ENCODE measurements at places on chromosomes 3 and 15. TPM values are rescaled to one million over a fixed set of nuclear protein-coding genes. Genes with fewer than 3 reads are reported as not detected.
A peak's percentile ranks its signal among the peaks of the same experiment; 100 is the strongest.

The CEP97 gene
- 4.2 TPM for polyA plus RNA-seq

The NXPE3 gene
- 0.45 TPM for polyA plus RNA-seq

The CLDN18 gene
- 0.27 TPM for polyA plus RNA-seq

The DISP2 gene
- 12.2 TPM for polyA plus RNA-seq

- H3K4me1 ChIP-seq: peaks cover 6% of the 10 kb centered on the region
- no peaks in the 10 kb centered on the region for H3K27me3 ChIP-seq
- no peak overlapping the region for H3K4me3 ChIP-seq
- no peak for DNase-seq
- no peaks in the 10 kb centered on the region for H3K36me3 ChIP-seq
Observed at GRCh38 chr15:74228723-74229081, 7.4 kb upstream of the CCDC33 start.

DNA sequence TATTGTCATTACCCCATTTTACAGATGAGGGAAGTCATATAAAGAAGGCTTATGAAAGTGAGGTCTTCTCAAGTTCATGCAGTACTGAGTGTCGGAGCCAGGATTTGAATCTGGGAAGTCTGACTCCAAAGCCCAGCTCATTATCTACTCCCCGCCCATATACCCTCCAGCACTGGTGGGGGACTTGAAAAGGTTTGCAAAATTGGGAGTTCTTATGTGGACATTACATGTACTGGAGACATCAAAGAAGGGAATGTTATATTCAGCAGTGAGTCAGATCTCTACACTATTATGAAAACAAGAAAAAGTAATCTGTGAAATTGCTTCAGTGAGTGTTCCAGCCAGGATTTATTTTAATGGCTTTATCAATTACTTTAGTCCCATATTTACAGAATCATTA, 185.2 kb upstream of the CADPS start:
- H3K27ac ChIP-seq: no peak overlapping the region
- no peaks in the 10 kb centered on the region for H3K27me3 ChIP-seq
- no peaks in the 10 kb centered on the region for H3K4me1 ChIP-seq
- no peak overlapping the region for H3K4me3 ChIP-seq
- no peaks in the 10 kb centered on the region for H3K36me3 ChIP-seq
- no peak for DNase-seq

The SLC9C1 gene
- not detected for polyA plus RNA-seq

- H3K4me3 ChIP-seq: no peak overlapping the region
- no peaks in the 10 kb centered on the region for H3K36me3 ChIP-seq
- peaks cover 5% of the 10 kb centered on the region for H3K4me1 ChIP-seq
- no peak for DNase-seq
- no peaks in the 10 kb centered on the region for H3K27me3 ChIP-seq
Observed at GRCh38 chr3:69240651-69241568, 118.5 kb upstream of the LMOD3 start.

GRCh38 chr15:41513506-41514227, at the start of gene LTK:
TSS of gene LTK (minus strand) at chr15:41513827. CDS start at chr15:41513709, 118 bp downstream.
- H3K27ac ChIP-seq: peak within 1 kb of the TSS; percentile 48
- H3K4me1 ChIP-seq: no peaks in the 10 kb centered on the region
- peaks cover 15% of the 10 kb centered on the region for H3K36me3 ChIP-seq
- no peaks in the 10 kb centered on the region for H3K27me3 ChIP-seq
- peak; percentile 34 for DNase-seq
- H3K4me3 ChIP-seq: peak within 1 kb of the TSS; percentile 78

The ACSBG1 gene
- 0.55 TPM for polyA plus RNA-seq

- H3K4me3 ChIP-seq: no peak overlapping the region
- H3K4me1 ChIP-seq: no peaks in the 10 kb centered on the region
- no peaks in the 10 kb centered on the region for H3K27me3 ChIP-seq
Observed at GRCh38 chr15:93168910-93169309, 79.9 kb upstream of the RGMA start.

DNA sequence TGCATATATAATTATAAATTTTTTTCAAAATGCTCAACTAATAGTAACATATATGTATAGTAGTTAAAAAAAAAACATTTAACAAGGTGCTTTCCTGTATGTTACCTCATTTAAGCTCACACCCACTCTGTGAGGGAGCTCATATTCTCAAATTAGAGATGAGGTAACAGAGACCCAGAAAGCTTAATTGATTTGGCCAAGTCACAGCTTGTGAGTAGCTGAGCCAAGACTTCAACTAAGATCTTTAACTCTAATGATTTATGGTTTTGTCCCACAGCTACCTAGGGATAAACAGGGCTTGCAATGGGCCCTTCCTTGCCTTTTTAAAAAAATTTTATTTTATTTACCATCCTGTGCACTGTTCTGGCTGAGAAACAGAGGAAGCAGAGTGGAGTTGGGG, 230.0 kb upstream of the GOLIM4 start:
- H3K36me3 ChIP-seq: no peaks in the 10 kb centered on the region
- no peaks in the 10 kb centered on the region for H3K4me1 ChIP-seq
- DNase-seq: no peak
- H3K4me3 ChIP-seq: no peak overlapping the region

GRCh38 chr15:39622660-39623516, 42.0 kb downstream of the THBS1 start:
- H3K27ac ChIP-seq: no peak overlapping the region
- peak; percentile 55 for DNase-seq
- no peaks in the 10 kb centered on the region for H3K36me3 ChIP-seq
- H3K27me3 ChIP-seq: no peaks in the 10 kb centered on the region
- H3K4me1 ChIP-seq: no peaks in the 10 kb centered on the region
- no peak overlapping the region for H3K4me3 ChIP-seq

GRCh38 chr3:101938262-101938847, 89.0 kb downstream of the NFKBIZ start:
- H3K4me1 ChIP-seq: no peaks in the 10 kb centered on the region
- no peaks in the 10 kb centered on the region for H3K27me3 ChIP-seq
- no peaks in the 10 kb centered on the region for H3K36me3 ChIP-seq

The SEMA3B gene
- 164 TPM for polyA plus RNA-seq

DNA sequence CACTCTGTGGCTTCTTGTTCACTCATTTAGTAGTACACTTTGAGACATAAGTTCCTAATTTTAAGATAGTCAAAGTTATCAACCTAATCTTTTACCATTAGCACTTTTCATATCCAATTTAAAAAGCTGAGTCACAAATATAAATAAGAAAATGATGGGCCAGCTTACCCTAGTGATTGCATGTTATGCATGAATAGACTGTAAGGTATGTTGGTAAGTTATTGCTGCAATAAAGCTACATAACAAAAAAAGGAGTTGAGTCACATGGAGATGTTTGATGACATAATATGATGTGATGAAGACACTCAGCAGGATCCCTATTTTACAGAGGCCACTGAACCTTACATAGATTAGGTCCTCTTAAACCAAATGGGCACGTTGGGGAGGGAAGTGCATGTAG, 161.3 kb downstream of the OCA2 start:
- no peak overlapping the region for H3K4me3 ChIP-seq
- no peaks in the 10 kb centered on the region for H3K36me3 ChIP-seq
- no peaks in the 10 kb centered on the region for H3K27me3 ChIP-seq
- DNase-seq: no peak
- no peaks in the 10 kb centered on the region for H3K4me1 ChIP-seq
- no peak overlapping the region for H3K27ac ChIP-seq

The LACTB gene
- polyA plus RNA-seq: 26.7 TPM

- DNase-seq: no peak
- H3K4me3 ChIP-seq: no peak overlapping the region
Observed at GRCh38 chr3:126971891-126972351, 11.0 kb upstream of the PLXNA1 start.

GRCh38 chr15:82894971-82895520, 57.5 kb downstream of the HOMER2 start:
- H3K4me1 ChIP-seq: no peaks in the 10 kb centered on the region
- no peaks in the 10 kb centered on the region for H3K36me3 ChIP-seq
- no peaks in the 10 kb centered on the region for H3K27me3 ChIP-seq
- no peak for DNase-seq
- no peak overlapping the region for H3K4me3 ChIP-seq
- H3K27ac ChIP-seq: no peak overlapping the region

- no peaks in the 10 kb centered on the region for H3K27me3 ChIP-seq
- no peaks in the 10 kb centered on the region for H3K4me1 ChIP-seq
- H3K27ac ChIP-seq: no peak overlapping the region
- H3K4me3 ChIP-seq: no peak overlapping the region
- no peaks in the 10 kb centered on the region for H3K36me3 ChIP-seq
- no peak for DNase-seq
Observed at GRCh38 chr3:184549796-184550577, 11.6 kb upstream of the EPHB3 start.

- no peaks in the 10 kb centered on the region for H3K36me3 ChIP-seq
- H3K27ac ChIP-seq: no peak overlapping the region
- no peaks in the 10 kb centered on the region for H3K27me3 ChIP-seq
- no peak for DNase-seq
- H3K4me3 ChIP-seq: no peak overlapping the region
- no peaks in the 10 kb centered on the region for H3K4me1 ChIP-seq
Observed at GRCh38 chr3:61608711-61609110, 47.3 kb downstream of the PTPRG start.
